ENCODE measurements at places on chromosomes 12 and 14.

DNA sequence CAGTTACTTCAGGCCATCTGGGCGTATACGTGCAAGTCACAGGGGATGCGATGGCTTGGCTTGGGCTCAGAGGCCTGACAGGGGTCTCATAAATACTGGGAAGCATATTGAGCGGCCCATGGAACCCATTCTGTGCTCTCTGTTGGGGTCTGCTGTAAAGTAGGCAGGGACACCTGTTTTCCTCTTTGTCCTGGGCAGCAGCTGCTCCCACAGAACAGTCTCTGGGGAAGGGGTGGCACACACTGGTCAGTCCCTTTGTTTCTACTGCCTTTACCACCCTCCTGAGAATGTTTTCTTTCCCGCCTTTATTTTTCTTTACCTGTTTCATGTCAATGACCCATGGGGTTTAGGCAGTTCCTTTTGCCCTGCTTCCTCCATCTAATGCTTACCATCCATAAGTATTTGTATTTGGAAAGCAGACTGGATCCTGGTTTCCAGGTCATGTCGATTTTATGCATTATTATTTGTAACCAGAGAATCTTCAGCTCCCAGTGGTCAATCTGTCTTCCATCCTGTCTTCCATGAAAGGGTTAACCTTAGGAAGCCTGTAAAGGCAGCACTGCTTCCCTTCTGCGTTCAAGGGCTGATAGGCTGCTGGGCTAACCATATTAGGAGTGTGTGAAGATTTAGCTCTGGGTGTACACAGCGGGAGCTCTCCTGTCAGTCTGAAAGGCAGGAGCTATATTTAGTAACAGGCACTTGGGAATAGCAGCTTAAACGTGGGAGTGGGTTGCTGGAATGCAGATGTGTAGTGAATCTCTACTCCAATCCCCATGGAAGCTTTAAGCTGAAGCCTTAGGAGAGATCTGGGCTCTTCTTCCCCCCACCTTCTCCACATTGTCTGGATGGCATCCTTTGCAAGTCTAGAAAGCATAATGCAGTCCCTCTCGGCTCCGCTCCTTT is 124.0 kb downstream of the DYRK2 start:
- DNase-seq: no peak

DNA sequence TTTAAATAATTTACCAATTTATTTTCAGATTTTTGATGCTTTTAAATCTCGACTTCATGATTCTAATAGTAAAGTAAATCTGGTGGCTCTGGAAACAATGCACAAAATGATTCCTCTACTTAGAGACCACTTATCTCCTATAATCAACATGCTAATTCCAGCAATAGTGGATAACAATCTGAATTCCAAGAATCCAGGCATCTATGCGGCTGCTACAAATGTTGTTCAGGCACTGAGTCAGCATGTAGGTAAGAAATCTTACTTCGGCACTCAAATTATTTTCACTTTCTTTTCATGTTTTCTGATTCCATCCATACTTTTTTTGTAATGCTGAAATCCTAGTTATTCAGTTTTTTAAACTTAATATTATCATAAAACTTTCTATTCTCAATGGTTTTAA is 15.5 kb upstream of the PRPF39 start:
- DNase-seq: no peak

DNA sequence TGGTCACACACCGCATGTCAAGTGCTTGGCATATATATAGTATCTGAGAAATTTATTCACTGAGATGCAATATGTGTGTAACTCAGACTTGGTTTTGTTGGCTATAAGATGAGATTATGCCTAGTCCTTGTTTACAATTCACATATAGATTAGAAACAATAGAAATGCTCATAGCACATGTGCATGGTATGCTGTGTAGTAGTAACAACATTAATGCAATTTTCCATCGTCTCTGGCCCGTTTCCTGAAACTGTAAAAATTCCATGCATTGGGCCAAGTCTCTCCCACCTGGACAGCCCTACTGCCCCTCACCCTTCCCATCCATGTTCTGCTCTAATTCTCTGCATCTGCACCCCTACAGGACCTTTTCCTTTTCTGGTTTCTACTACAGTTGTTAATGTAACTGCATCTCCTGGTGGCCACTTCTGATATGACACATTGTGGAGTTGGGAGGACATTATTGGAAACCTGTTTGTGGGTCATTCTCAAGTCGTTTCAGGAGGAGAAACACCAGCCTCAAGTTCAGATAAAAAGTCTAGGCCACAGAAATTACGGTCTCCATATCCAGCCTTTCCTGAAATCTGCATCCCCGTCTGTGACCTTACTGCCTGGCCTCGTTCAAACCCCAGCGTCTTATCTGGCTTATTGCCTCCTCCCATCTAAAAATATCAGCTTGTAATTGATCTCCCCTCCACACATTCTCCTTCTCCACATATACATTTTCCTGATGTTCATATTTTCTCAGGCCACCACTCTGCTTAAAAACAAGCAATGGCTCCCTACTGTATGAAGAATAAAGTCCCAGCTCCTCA is 37.5 kb downstream of the EMP1 start:
- no peak for DNase-seq

- DNase-seq: no peak
Measured at GRCh38 chr12:20305470-20305869, 62.9 kb upstream of the PDE3A start.

- no peak for DNase-seq
Measured at GRCh38 chr12:123743002-123743401, 19.1 kb upstream of the DNAH10 start.

GRCh38 chr12:52275686-52276085 is 1.2 kb downstream of the KRT86 start:
- DNase-seq: no peak

DNA sequence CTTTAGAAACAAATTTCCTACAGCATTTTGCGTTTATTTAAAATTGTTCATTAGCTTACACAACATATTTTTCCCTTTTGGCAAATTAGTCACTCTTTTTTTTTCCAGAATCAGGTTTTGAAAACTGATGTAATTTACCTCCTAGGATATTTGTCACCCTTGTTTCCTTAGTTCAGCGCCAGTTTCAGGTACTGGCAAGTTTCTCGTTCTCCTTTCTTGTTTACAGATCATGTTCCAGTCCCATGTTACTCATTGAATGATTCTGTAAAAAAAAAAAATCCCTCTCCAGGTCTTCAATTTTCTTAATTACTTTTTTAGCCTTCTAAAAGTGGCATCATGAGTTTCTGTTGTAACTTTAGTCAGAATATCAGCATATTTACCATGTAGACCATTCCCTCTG is 2.7 kb downstream of the PPP4R4 start:
- DNase-seq: no peak

DNA sequence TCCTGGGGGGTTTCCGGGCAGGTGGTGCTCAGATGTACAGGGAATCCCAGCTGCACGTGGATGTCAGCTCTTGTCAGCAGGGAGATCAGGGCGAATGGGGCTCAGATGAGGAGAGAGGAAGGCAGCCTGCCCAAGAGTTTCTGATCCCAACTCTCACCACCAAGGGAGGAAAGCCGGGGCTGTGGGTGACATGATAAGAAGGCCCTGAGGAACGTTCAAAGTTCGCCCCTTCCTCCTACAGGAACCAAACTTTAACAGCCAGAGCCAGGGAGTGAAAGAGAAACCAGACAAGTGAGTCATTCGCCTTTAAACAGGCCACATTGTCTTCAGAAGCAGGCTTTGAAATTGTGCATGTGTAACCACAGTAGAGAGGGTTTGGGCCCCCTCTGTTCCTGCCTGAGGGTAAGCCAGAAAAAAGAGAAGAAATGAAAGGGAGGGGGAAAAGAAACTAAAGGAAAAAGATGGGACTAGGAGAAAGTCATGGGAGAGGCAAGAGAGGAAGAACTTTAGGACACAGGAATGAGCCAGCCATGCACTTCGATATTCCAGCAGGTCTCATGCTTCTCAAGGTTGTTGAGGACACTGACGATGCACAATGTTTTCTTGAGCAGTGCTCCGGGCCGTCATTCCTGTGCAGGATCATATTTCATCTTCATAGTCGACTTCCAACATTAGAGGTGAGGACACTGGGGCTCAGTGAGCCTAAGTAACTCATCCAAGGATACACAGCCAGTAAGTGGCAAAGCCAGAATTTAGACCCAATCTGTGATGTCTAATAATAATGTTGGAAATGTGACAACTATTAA is 691.4 kb upstream of the TBX3 start:
- DNase-seq: no peak

- no peak for DNase-seq
Measured at GRCh38 chr12:108815875-108816594, 41.3 kb downstream of the SSH1 start.
